ENCODE measurements at places on chromosomes 5 and 9.

GRCh38 chr5:139908749-139909148 is 113.1 kb downstream of the PSD2 start:
- no peak for DNase-seq

- no peak for DNase-seq
These were observed 96.3 kb upstream of the MEF2C start for GRCh38 chr5:88979244-88979643.

DNA sequence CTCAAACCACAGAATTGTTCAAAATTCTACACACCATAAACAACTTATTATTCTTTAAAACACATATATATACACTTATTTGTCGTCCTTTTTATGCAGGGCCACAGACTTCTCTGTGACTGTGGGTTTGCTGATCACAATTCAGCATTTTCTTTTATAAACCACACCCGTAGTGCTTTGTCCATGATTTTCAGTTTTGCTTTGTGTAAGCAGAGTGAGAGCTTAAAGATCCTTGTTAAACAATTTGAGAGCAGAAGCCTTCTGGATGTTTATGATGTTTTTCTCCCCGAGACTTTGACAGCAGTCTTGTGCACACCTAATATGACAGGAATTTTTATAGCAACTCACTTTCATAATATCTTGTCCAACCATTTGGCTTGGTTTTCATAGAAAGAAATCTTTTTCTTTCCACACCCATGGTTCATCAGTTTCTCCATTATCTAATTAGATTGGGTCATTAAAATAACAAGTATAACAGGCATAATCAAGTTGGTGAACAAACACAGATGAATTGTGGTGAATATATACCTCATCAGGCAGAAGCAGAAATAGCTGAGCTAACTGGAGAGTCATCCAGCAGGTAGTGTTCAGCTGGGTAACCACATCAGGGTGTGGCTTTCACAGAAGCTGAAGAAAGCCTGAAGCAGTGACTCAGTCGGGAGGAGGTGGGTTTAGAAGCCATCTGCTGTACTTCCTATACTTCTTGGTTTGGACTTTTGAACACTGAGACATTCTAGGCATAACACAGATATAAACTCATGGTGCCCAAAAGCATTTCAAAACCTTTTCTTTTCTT is 232.8 kb downstream of the DOCK8 start:
- DNase-seq, result peak; percentile 79

DNA sequence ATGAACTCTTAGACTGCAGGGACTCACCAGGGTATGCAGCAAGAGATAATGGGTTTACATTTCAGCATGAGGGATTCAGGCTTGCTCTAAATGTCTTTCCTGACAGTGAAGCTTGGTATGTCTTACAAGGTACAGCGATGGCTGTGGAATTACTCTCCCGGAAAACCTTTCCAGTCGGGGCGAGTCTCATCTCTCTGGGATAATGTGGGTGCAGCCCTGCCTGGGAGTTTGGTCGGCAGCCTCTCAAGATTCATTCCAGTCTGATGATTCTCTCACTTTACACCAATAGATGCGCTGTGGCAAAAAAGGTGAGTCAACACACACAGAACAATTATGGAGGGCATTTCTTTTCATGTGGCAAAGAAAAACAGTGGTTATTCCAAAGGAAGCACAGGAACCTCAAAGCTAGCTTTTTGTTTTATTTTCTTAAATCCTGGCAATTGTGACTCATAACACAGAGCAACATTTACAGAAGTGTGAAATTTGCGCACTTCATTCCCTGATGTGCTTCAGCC is 190.3 kb downstream of the DCP2 start:
- DNase-seq, result peak; percentile 74

- no peak for DNase-seq
These were observed 7.0 kb downstream of the GRIN1 start for GRCh38 chr9:137145731-137146526.

Data from Caki2 (cell line).